ENCODE measurements at places on chromosomes 7 and 10.
A peak's percentile ranks its signal among the peaks of the same experiment; 100 is the strongest.

- DNase-seq, result no peak
Measured at GRCh38 chr7:1741751-1742554, 71.9 kb downstream of the ELFN1 start.

DNA sequence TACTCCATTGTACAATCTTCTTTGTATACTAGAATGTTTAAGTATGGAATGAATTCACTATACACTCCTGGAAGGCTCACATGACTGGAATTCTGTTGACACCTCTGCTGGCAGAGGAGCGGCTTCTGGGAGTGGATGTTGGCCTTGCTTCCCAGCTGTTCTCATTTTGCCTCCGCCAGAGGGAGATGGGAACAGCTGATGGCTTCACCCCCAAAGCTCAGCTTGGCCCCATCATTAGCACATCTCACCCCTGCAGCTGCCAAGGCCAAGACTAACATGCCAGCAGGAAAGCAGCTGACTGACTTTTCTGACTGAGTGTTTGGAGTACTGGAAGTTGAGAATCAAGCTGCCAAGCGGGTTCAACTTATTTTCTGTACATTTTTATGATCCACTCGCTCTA, 15.1 kb downstream of the ADAM12 start:
- no peak for DNase-seq

DNA sequence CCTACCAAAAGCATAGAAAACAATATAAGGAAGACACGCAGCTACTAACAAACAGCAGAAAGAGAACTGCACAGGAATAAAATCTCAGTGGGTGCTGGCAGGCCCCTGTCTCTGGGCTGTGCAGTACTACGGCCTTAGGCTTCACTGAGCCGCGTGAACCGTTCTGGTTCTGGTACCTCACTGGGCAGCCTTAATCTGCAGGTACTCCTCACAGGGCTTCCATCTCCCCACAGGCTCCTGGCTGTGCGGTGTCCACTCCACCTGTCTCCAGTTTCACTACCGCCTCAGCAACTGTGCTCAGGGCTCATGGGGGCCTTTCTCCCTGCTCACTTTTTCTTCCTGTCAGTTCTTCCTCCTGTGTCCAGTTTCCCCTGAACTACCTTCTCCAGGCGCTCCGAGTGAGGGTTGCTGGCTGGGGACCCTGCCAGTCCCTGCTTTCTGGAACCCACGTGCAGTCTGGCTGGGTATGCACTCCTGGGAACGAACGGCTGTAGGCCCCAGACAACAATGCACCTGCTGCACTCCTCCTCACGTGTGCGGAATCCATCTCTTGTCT, 75.7 kb downstream of the VIPR2 start:
- no peak for DNase-seq

GRCh38 chr7:50793120-50793946, 10.6 kb upstream of the GRB10 start:
- no peak for DNase-seq

- DNase-seq, result no peak
Measured at GRCh38 chr7:42991024-42991423, 58.8 kb downstream of the MRPL32 start.

DNA sequence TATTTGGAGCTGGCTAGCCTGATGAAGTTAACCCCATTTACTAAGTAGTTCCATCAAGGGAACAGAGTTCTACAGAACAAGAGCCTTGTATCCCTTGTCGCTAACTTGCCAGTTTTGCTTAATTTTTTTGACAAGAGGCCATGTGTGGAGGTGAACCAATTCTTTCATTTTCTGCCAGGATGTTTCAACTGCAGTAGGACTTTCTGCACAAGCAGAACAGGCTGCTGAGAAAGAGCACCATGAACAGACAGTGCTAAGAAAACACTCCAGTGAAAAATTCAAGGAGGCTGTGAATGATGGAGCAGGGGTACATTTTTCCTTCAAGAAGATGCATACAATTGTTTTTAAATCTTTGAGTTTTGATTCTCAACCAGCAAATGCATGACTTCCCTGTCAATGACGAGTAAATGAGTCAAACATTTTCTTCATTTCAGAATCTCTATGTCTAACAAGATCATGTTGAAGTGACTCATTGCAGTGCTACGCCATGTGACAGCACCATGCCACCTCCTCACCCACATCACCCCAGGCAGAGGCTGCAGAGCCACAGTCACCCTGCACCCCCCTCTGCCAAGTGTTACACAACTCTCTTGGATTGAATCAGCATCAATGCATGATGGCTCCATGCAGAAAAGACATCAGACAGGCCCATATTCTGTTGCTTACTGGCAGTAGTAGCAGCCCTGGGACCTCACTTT, 193.1 kb downstream of the COBL start:
- DNase-seq, result no peak

GRCh38 chr7:90605055-90605454, 8.9 kb downstream of the CDK14 start:
- DNase-seq, result no peak

GRCh38 chr10:79069325-79070080, 737 bp downstream of the ZMIZ1 start:
- DNase-seq, result peak; percentile 21

- DNase-seq, result no peak
Measured at GRCh38 chr10:5546891-5547680, 22.3 kb downstream of the CALML3 start.

DNA sequence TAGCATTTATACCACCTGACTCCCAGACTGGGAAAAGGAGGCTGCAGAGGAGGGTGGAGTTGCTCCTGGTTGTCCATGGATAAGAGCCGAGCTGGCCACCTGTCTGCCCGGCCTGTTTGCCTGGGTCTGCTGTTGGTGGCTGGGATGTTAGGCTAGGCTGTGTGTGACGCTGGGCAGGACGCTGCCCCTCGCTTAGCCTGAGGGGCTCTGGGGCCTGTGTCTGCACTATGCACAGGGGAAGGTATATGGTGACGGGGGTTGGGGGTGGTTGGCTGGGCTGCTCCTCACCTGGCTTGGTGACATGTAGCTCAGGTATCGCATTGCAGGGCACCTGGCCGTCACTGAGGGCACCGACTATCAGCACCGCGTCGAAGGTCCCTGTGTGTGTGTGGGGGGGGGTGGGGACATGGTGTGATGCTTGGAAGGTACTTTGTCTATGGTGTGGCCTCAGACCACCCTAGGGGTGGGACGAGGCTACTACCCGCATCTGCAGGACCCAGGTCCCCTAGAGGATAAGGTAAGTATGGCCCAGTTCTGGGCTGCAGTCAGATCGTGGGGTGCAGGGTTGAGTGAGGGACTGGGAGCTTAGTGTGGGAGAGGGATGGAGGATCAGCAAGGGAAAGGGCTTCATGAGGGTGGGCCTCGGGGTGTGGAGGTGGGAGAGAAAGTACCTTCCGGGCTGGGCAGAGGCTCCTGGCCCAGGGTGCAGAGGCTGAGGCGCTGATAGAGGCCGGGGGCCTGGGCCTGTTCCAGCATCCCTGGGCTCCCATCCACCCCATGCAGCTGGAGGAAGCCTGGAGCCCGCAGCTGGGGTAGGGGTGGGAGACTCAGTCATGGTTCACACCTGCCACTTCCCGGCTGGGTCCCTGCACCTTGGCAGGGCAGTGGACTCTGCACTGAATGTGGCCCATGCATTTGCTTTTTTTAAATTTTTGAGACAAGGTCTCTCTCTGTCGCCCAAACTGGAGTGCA, 2.3 kb downstream of the METTL27 start:
- DNase-seq, result no peak

GRCh38 chr10:74968667-74969061, 142.3 kb downstream of the KAT6B start:
- no peak for DNase-seq

DNA sequence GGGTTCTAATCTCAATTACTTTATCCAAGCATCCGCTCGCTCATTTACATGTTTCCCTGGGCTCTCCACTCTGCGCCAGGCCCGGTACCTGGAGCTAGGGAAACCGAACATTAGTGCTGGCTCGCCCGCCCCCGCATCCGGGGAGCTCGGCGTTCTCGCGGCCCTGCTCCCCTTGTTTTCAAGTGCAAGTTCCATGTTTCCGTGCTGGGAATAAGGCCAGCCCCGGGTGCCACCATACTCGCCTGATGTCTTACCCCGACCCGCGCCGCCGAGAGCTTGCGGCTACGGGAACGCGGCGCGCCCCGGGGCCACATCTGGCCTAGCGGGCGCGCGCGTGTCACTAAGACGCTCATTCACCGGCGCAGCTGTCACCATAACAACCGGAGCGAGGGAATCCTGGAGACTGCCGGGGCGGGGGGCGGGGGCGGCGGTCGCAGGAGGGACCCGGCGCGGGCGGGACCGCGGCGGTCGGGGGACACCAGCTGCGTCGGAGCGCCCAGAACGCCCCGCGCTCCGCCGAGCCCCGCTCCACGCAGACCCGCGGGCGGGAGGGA, at the start of gene NEURL1:
Gene NEURL1, plus strand, starts transcription at position 344 of the 554 bp plus-strand sequence. CDS start 683 bp downstream, outside the sequence.
- DNase-seq, result no peak

GRCh38 chr10:10294881-10295529, 722.7 kb upstream of the CELF2 start:
- DNase-seq, result no peak

GRCh38 chr10:36808625-36809362, 316.6 kb upstream of the ANKRD30A start:
- DNase-seq, result no peak

DNA sequence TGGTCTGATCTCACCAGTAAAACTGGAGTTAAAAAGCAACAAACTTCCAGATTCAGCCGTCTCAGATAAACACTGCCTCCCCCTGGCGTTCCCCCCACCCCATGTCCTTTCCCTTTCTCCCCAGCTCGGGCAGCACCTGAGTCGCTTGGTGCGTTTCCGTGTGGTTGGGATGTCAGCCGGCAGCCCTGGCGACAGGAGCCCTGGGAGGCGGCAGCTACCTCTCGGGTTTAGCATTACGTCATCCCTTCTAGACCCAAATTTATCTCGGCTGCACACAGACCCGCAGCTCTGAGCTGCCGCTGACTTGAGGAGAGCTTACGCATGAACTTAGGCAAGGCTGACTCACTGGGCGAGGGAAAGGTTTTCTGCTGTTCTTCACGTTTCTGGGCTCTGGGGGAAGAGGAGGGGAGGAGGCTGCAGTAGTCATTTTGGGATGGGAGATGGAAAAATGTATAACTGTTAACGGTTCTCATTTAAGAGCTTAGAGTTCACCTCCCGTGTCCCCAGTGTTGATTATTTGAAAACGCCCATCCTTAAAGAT, 14.4 kb downstream of the MXI1 start:
- peak; percentile 65 for DNase-seq

DNA sequence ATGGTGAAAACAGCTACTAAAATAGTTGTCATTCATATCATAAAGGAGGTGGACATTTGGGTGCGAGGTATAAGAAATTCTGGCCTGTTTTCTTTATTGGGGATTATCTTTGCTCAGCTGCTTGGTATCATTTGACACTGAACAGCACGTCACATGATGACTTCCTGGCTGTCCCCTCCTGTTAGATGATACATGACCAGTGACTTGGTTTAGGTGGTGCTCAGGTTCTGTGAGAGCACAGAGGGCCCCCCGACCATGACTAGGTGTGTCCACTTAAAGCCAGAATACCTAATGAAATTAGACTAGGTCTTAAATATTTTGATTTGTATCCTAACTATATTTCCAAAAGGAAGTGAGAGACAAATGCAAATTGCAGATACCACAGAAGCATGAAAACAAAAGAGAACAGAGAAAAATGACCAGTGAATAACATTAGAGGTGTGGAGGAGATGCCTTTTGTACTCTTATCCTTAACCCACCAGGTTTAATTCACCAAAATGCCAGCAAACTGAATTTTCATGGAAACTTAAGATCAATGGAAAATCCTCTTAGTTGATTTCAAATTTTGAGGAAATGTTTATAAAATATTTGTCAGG, 50.6 kb upstream of the GJD4 start:
- DNase-seq, result no peak

- no peak for DNase-seq
Measured at GRCh38 chr10:74786126-74786525, 40.3 kb upstream of the KAT6B start.

- no peak for DNase-seq
Measured at GRCh38 chr7:47669178-47669891, 87.4 kb upstream of the TNS3 start.

- DNase-seq, result peak; percentile 84
Measured at GRCh38 chr7:76303202-76304147, 1.0 kb downstream of the HSPB1 start.

GRCh38 chr10:111129363-111129762, 52.5 kb downstream of the ADRA2A start:
- no peak for DNase-seq

- no peak for DNase-seq
Measured at GRCh38 chr10:65894961-65895360, 1030.9 kb upstream of the LRRTM3 start.

DNA sequence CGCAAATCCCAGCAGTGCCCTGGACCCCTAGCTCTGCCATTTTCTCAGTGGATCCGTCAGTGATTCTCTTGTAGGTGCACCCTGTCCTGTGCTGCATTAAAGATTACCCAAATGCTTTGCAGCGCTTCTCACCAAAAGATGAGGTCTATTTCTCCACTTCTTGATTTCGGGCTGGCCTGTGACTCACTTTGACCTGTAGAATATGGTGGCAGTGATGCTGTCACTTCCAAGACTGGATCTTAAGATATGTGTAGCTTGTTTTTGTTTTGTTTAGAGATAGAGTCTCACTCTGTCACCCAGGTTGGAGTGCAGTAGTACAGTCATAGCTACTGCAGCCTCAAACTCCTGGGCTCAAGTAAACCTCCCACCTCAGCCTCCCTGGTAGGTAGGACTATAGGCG, 37.0 kb upstream of the ZMIZ1 start:
- no peak for DNase-seq

GRCh38 chr10:83820033-83820432, 319.3 kb upstream of the GHITM start:
- no peak for DNase-seq

GRCh38 chr10:62036186-62037081, 134.9 kb downstream of the ARID5B start:
- DNase-seq, result no peak
